ENCODE measurements at places on chromosomes 7 and 10. TPM values are rescaled to one million over a fixed set of nuclear protein-coding genes. Genes with fewer than 3 reads are reported as not detected.

DNA sequence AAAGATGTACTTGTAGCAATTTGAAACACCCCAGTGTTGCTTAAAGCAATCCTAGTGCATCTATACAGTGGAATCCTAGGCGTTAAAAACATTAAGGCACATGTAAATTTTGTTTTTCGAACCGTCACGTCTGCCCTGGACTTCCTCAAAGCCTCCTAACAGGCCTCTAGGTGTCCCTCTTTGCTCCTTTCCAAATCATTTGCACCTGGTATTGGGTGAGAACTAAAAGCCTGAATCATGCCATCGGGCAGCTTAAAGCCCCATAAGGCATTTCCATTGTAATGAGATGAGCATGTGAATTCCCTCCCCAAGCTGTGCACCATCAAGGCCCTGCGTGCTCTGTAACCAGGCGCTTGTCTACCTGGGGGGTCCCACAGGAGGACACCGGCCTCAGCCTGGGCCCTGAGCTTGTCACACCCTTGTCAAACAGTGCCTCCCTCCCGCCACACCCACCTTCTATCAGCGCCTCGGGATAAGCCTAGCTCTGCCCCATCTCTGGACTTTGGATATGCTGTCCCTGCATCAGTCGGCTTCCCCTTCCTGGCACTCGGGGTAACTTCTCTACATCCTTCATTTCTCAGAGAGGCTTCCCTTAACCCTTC lies 89.2 kb downstream of the WDR11 start:
- H3K4me1 ChIP-seq: peaks cover 7% of the 10 kb centered on the region
- H3K4me3 ChIP-seq: no peak overlapping the region
- DNase-seq: no peak
- no peak overlapping the region for H3K27ac ChIP-seq

GRCh38 chr7:71995111-71995510 lies 417.0 kb downstream of the CALN1 start:
- peak overlapping the region; percentile 35 for H3K27ac ChIP-seq
- no peak for DNase-seq
- H3K4me3 ChIP-seq: no peak overlapping the region

The GIMAP6 gene
- total RNA-seq: not detected

DNA sequence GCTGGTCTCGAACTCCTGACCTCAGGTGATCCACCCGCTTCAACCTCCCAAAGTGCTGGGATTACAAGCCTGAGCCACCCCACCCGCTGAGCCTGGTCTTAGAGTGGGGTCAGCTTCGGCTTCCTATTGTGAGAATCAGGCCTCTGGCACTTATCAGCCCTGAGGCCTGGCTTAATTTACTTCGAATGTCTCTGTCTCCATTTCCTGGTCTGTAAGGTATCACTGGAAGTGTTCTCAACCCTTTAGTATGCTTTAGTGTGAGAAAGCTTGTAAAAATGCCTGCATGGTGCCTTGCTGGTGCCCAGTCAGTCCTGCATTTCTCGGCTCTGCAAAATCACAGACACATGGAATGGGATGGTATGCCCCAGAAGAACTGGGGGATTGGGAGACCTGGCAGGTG lies 671.4 kb upstream of the GALNT17 start:
- peaks cover 22% of the 10 kb centered on the region for H3K4me1 ChIP-seq
- no peak overlapping the region for H3K4me3 ChIP-seq
- no peak for DNase-seq
- no peaks in the 10 kb centered on the region for H3K36me3 ChIP-seq
- H3K27me3 ChIP-seq: no peaks in the 10 kb centered on the region

GRCh38 chr7:131508754-131509486 lies 47.5 kb downstream of the PODXL start:
- H3K36me3 ChIP-seq: peaks cover 5% of the 10 kb centered on the region
- H3K4me1 ChIP-seq: peaks cover 17% of the 10 kb centered on the region
- no peak overlapping the region for H3K27ac ChIP-seq
- H3K4me3 ChIP-seq: no peak overlapping the region
- DNase-seq: no peak
- H3K27me3 ChIP-seq: peaks cover 19% of the 10 kb centered on the region

DNA sequence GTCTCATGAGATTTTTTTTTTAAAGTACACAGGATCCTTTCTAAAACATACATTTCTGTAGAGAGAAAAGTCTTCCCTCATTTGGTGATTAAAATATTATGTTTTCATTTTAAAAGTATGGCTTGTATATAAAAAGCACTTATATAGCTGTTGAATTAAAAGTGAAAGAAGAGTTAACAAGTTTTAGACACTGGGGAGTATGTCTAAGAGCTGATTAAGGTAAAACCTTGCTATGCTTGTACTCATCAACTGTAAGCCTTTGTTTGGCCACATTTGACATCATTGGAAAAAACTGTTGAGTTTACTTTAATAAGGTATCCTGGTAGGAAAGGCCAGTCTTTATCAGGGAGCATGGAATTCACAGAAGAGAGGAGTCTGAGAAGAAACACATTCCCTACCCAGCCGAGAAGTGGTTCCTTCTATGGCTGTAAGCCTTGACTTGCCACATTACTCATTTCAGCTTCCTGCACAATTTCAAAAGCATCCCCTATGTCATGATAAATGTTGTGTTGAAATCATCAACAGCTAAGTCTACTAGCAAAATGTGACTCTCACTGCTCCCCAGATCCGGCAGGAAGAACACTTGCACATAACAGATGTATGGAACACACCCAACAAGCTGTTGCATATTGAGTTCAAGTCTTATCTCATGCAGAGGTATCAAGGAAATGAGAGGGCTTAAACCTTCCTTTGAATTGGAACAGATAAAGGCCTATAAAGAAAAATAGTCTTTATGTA lies 171.8 kb upstream of the CDK1 start:
- H3K4me1 ChIP-seq: peaks cover 19% of the 10 kb centered on the region
- no peaks in the 10 kb centered on the region for H3K27me3 ChIP-seq
- DNase-seq: no peak
- H3K27ac ChIP-seq: no peak overlapping the region
- no peaks in the 10 kb centered on the region for H3K36me3 ChIP-seq

Data from neural crest cell (in vitro differentiated cells).